Stimulated activated CD8-positive, alpha-beta memory T cell treated with anti-CD3 and anti-CD28 coated beads, Interleukin-15, amount 100 ng/mL, for 4 hours (primary cell): ENCODE measurements at places on chromosomes 12 and 14.

GRCh38 chr12:50120953-50121352 lies 8.9 kb downstream of the COX14 start:
- DNase-seq, result no peak

DNA sequence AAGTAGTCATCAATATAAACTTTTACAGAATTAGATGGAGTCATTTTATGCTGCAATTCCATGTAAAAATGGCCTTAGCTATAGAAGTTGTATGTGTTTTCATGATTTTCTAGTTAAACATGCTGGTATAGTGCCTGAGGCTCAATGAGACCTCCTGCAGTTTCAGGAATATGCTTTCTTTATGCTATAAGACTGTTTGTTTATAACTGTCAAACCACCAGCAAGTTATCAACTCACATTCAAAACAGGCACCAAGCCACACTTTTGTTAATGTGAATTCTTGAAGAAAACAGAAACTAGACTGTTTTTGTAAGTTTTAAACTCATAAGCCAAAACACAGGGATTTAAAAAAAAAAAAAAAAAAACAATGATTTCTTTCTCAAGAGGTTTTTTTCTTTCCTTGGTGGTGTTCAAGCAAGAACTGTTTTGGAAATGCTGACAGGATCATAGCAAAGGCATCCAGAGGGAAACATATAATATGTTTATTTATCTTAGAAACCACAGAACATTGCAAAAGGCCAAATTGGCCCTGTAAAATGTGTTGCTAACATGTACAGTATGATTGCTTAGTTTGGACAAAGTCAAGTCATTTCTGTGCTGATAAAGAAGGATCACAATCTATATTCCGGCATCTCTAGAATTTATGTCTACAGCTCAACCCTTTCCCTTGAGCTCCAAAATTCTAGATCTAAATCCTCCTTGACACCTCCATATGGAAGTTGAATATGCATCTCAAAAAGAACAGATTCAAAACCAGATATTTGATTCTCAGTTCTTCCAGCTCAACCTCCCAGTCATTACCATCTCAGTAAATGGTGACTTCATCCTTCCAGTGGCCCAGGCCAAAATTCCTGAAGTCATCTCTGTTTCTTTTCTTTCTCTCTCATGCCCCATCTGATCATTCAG lies 29.0 kb upstream of the LUM start:
- DNase-seq, result no peak

- DNase-seq, result no peak
Measured at GRCh38 chr12:115871714-115872113, 405.8 kb downstream of the MED13L start.

DNA sequence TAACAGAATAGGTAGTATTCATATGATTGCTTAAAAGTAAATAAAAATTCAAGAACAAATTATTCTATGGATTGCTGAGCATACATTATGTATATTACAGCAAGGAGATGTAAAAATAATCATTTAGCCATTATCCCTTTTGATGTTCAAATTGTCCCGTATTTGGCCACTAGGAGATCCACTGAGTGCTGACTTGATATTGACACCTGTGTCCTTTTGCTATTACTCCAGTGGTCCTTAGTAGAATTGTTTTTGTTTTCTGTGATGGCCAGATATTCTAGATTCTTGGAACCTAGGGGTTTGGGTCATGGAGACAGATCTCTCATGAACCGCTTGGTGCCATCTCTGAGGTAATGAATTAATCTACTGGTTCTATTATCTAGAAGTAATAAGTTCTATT lies 16.8 kb downstream of the ERO1A start:
- DNase-seq, result no peak

GRCh38 chr12:5568325-5568981 lies 136.5 kb downstream of the NTF3 start:
- no peak for DNase-seq

DNA sequence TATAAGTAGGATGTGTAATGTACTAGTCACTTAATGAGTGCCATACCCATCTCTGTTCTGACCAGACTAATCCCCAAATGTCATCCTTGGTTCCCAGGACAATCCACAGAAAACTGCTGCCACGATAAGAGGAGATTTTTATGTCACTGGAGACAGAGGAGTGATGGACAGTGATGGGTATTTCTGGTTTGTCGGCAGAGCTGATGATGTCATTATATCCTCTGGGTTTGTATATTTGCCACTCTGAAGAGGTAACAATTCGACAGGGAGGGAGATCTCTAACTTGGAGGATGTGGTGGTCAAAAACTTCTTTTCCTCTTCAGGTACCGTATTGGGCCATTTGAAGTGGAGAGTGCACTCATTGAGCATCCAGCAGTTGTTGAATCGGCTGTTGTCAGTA lies 20.3 kb downstream of the ACSM4 start:
- DNase-seq, result no peak

- DNase-seq, result no peak
Measured at GRCh38 chr12:72036393-72036792, 97.7 kb downstream of the TPH2 start.

- DNase-seq, result no peak
Measured at GRCh38 chr14:91186515-91187066, 57.9 kb downstream of the GPR68 start.

GRCh38 chr12:15146585-15146984 lies 74.6 kb downstream of the RERG start:
- DNase-seq, result no peak

DNA sequence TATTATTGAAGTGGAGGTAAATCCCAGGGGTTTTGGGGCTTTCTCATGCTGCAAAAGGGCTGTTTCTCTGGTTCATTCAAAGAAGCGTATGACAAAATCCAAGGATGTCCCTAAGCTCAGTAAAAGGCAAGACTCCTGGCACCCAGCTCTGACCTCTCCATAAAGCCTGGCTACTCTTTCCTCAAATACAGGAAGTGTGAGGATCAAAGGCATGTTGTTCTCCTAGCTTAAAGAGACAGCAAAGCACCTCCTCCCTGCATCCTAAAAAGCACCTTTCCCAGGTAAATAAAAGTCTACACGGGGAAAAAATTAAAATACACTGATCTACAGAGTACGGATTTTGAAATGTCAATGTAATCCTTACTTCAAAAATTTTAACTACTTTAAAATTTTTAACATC lies 118.6 kb downstream of the LMNTD1 start:
- DNase-seq, result no peak

DNA sequence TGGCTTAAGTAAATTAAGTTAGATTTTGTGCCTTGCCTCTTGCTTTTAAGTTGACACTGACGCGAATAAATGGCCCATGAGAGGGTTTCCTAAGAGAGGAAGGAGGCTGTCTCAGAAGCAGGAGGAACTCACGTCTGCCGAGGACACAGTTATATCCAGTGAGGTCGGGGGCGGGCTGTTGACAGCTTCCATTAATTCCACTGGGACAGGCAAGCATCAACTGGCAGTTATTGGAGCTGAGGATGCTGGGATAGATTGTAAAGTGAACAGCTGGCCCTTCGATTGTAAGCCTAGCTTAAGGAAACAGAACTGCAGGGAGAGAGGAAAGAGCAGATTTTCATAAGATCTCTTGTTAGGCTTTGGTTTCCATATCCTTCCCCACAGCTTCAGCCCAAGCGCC lies 399.2 kb downstream of the IPO8 start:
- no peak for DNase-seq

GRCh38 chr12:63764481-63764880 lies 15.2 kb upstream of the RXYLT1 start:
- DNase-seq, result no peak

- no peak for DNase-seq
Measured at GRCh38 chr14:63383776-63384367, 65.1 kb upstream of the GPHB5 start.

DNA sequence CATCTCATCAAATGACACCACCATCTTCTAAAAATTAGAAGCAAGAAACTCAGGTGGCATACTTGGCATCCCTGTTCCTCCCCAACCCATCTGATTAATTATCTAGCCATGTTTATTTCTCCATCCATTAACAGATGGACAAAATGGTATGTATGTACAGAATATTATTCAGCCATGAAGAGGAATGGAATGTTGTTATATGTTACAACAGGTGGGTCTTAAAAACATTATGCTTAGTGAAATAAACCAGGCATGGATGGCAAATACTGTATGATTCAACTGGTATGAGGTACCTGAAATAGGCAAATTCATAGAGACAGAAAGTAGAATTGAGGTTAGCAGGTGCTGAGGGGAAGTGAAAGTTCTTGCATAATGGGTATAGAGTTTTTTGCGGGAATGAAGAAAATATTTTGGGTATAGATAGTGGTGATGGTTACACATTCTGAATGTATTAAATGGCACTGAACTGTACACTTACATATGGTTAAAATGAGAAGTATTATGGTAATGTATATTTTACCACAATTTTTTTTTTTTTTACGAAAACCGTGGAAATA lies 17.5 kb downstream of the YY1 start:
- no peak for DNase-seq

- no peak for DNase-seq
Measured at GRCh38 chr12:68207276-68207675, 18.3 kb downstream of the IL26 start.

GRCh38 chr12:27766587-27766986 lies 13.4 kb upstream of the KLHL42 start:
- DNase-seq, result no peak

- no peak for DNase-seq
Measured at GRCh38 chr12:28497889-28498411, 307.7 kb downstream of the CCDC91 start.

DNA sequence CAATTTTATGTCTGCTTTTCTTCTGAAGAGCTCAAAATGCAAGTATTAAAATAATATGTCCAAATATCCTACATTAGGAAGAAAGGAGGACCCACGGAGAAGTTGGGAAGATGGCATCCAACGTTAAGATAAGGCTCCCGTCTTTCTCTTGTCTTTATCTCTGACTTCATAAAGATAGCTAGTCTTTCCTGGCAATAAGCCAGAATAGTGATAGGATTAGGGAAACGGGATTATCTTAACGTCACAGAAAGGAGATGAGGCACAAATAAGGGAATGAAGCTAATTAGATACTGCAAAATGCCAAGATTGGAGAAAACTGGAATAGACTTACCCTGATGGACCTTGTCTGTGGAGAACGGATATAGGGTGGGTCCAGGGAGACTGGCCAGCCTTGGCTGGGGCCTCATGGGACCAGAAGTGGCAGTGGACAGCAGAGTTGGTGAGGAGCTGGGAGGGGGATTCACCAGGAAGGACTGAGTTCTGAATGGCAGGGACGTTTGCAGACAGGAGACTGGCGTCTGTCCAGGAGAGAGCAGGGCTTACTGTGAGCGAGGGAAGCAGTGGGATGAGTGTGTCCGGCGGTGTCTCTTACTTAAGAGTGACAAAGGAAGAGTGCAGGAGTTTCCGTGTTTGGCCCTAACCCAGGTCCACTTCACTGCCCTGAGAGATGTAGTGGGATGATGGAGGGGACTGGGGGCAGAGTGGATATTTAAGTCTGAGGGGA lies 119.9 kb downstream of the CACNA1C start:
- DNase-seq, result no peak

GRCh38 chr12:27013611-27014084 lies 536 bp downstream of the TM7SF3 start:
- DNase-seq, result no peak

GRCh38 chr14:61145034-61145902 lies 135.9 kb downstream of the TMEM30B start:
- no peak for DNase-seq

DNA sequence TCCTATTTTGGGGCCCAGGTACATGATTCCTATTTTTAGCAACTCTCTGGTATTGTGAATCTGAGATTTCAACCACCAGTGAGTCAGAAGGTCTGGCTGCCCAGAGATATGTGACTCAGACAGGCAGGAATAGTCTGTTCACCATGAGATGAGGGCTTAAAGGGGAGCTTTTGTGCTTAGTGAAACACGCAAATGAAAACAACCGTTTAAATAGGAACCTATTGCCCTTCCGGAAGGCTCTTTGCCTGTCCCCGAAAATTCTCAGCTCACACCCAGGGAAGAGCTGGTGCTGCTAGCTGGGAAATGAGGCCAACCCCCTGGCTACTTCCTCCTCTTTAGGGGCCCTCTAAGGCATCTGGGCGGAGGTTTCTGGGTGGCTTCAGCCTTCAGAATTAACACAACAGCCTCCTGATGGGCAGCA lies 283.6 kb downstream of the CACNA1C start:
- no peak for DNase-seq

DNA sequence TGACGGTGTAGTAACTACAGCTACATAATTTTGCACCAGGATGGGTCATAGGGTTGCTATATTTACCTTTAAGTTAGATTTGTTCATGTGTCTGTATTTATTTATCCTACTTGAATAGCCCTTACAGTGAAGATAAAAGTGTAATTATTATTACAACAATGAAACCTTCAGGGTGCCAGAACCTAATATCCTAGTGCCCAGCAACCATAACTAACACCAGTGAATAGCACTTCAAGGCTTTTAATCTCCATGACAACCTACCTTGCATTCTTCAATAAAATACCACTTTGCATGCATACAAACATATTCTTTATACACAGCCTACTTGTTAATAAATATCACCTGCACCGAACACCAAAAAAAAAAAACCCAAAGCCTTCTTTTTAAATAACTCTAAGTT lies 58.7 kb upstream of the G2E3 start:
- DNase-seq, result no peak
